ENCODE measurements at places on chromosomes 16 and 17.

DNA sequence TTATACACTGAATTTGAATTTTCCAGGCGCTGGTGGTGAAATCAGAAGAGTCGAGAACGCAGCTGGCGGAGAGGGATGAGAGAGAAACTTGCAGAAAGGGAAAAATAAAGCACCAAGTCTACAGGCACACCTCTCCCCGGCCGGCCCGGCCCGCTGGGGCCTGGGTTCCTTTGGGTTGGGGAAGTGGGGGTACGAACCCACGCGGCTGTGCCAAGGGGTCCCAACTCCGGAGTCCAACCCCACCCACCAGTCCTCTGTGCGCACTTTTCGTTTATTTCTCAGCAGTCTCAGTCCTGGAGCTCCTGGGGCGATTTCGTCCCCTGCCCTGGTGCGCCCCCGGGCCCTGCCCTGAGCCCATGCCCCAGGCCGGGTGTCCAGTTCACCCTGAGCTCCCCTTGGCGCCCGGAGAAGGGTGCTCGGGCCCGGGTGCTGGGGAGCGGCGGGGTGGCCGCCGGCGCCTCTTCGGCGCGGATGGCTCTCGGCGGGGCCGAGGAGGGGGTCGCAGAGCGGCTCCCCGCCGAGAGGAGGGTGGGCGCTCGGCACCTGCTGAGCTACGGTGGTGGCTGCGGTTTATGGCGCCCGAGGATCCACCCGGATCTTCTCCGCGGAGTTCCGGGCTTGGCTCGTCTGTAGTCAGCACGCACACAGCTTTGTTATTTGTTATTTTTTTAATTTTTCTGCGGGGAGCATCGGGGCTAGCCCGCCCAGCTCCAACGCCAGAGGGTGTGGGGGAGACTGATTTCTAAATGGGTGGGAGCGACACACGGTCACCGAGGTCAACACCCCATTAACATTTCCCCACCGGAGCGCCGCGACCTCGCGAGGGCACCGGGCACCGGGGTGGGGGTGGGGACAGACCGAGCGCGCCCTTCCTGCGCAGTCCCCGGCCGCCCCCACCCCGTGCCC, 15.7 kb upstream of the CBX8 start:
- no peak for DNase-seq

GRCh38 chr16:52407778-52408177, 139.2 kb downstream of the TOX3 start:
- no peak for DNase-seq

GRCh38 chr16:396605-397004, 394 bp upstream of the NME4 start:
- DNase-seq, result no peak

DNA sequence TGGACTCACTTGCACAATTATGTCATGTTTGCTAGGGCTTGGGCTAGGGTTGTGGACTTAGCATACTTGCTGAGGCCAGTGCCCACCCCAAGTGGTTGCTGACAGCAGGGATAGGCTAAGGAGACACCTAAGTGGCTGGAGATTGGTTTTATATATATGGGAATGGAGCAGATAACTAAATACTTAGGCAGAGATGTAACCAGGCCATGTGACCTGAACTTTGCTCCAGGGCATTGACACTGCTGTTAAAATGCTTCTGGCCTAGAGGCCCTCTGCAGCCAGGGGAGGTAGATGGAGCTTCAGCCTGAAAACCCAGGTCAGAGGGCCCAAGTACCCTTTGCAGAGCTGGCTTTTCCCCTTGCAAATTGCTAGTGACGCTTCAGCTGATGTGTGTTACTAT, 1.4 kb upstream of the ITGB3 start:
- DNase-seq, result no peak

- no peak for DNase-seq
Observed at GRCh38 chr16:31099860-31100638, 5.5 kb upstream of the VKORC1 start.

GRCh38 chr17:72118335-72119076, 2.3 kb upstream of the SOX9 start:
- DNase-seq, result peak; percentile 35

- no peak for DNase-seq
Observed at GRCh38 chr16:81657781-81658180, 121.3 kb upstream of the PLCG2 start.

DNA sequence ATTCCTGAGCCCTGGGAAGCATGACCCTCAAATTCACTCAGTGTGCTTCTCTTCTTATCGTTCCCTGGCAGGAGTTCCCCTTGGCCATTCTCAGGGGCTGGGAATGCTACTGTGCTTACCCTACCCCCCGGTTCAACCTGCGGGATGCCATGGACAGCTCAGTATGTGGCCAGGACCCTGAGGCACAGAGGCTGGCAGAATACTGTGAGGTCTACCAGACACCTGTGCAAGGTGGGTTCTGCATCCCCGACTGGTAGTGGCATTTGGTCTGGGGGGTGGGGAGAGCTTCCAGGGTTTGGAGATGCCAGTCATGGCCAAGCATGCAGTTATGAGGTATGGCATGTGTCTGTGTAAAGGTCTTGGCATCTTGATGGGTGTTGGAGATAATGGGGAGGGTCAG, 39.4 kb downstream of the WSCD1 start:
- DNase-seq, result no peak

GRCh38 chr16:30660424-30661261, 2.4 kb downstream of the FBRS start:
- no peak for DNase-seq

GRCh38 chr16:57876210-57876609, 73.9 kb upstream of the KIFC3 start:
- no peak for DNase-seq

- no peak for DNase-seq
Observed at GRCh38 chr17:43532581-43532980, 13.6 kb downstream of the ETV4 start.

GRCh38 chr17:77189148-77189547, 48.4 kb downstream of the SEC14L1 start:
- no peak for DNase-seq

- DNase-seq, result no peak
Observed at GRCh38 chr17:64162554-64162953, 32.6 kb upstream of the ERN1 start.

DNA sequence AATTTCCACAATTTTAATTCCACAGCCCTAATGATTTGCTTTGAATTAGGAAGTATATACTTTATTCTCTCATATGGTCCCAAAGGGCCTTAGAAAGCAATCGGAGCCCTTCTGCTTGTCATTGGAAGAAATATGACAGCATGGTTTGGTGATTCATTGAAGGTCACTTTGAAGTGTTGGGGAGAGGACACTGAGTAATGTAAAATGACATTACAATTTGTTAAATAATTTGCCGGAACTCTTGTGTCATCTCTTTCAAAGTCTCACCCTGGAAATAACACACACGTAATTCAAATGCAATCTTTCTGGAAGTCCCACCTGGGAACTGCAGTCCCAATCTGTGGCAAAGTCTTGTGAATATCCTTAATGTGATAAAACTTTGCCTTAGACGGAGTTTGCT, 59.8 kb downstream of the BMERB1 start:
- DNase-seq, result no peak

- DNase-seq, result no peak
Observed at GRCh38 chr17:17381446-17382064, 78.4 kb downstream of the NT5M start.

GRCh38 chr17:45976755-45977505, 22.1 kb upstream of the STH start:
- no peak for DNase-seq

GRCh38 chr16:3148256-3149192, 13.7 kb downstream of the ZNF213 start:
- DNase-seq, result no peak

- no peak for DNase-seq
Observed at GRCh38 chr16:28543072-28543471, 4.3 kb upstream of the NUPR1 start.

GRCh38 chr16:57892041-57892440, 78.9 kb downstream of the CNGB1 start:
- DNase-seq, result no peak

DNA sequence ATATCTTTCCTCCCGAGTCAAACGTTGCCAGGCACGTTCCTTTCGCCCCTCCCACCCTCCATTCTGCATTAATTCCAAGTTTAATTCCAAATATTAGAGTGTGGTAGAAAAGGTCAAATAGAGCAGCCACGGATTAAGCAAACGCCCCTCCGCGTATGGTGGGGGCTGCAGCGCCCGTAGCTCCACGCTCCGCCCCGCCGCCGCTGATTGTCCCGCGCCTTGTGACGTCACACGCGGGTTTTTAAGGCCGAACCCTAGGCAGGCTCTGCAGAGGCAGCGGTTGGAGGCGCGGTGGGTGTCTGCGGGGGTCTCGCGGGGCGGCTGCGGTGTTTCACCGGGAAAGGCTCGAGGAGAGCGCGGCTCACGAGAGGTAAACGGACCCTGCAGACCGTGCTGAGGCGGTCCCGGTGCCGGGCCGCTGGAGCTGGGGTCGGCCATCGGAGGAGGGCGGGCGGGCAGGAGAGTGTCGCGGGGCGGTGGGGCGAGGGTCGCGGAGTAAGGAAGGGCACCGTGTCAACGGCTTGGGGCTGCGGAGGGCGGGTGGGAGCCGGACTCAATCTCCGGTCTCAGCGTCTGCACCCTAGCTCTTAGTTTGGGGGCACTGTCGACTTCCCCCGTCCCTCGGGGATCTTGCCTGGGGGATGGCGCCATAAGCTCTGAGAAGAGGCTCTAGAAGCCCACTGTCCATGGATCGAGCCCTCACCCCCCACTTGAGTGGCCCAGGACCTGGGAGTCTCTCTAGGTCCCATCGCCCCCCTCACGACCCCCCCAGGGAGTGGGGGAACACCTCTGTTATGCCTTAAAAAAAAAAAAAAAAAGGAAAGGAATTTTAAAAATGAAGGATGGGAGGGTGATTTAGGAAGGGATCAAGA, at the start of gene ARL4D:
Gene ARL4D, plus strand, starts transcription at position 270 of the 872 bp plus-strand sequence. CDS start 740 bp downstream, outside the sequence.
- DNase-seq, result peak; percentile 29

All from NCI-H2081 treated with DMSO at 0.1 percent for 48 hours (cell line).